ENCODE measurements at places on chromosomes 4 and X.

DNA sequence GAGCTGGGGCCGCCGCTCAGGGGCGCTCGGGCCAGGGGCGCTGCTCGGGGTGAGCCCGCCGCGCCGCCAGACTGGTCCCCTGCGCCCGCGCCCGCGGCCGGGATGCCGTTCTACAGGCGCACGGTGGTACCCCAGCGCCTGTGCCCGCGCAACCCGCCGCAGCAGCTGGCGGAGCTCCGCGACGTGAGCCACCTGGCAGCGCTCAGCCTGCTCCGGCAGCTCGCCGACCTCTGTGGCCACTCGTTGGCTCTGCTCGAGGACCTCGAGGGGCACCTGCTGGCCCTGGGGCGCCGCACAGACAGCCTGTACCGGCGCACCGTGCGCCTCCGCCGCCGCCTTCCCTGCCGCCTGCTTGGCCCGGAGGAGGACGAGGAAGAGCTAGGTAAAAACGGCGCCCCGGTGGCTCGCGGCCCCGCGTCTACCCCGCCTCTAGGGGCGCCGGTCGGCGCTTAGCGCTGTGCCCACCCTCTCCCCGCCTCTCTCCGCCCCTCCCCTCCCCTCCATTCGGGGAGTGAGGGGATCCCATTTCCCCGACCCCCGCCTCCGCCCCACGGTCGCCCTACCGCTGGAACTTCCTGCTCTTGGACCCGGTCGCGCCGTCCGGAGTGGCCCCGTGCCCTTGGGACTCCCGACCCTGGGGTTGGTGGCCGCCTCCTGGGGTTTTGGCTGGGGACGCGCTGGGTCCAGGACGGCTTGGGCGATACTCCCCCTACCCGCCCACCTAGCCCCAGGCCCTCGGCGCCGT lies 513 bp downstream of the NHSL2 start:
- no peak for DNase-seq

DNA sequence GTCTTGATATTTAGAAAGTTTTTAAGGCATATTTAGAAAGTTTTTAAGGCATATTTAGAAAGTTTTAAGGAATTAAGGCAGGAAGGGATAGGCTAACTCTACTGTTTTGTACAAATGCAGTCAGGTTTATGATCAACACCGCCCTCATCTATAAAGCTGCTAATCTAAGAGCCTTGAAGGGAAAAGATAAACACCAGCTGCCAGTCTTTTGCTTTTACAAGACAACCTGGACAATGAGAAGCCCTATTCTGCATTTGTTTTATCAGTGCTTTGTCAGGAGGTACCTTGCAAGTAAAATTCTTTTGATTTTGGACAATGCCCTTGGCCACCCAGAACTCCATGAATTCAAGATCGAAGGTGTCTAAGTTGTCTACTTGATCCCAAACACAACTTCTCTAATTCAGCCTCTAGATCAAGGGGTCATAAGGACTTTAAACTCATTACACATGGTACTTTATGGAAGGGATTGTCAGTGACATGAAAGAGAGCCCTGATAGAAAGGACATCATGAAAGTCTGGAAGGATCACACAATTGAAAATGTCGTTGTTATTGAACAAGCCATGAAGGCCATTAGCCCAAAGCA lies 39.8 kb downstream of the IL15 start:
- no peak for DNase-seq

GRCh38 chrX:1465286-1466231 lies 12.8 kb upstream of the ASMTL start:
- no peak for DNase-seq

DNA sequence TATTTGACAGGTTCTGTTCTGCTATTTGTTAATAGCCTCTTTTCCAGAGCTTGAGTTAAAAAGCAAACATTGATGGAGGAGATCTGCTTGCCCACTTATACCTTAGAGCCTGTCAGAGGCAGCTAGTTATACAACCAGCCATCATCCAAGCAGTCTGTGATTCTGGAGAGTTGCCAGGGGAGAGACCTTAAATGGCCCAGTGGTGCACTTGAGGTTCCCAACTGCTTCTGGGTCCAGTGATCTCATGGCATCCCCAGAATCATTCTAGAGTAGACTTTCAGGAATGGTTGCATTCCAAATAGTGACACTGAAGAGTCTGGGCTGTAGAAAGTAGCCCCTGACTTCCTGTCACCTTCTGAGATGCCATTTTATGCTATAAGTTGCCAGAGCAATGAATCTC lies 160.7 kb downstream of the FHIP1A start:
- DNase-seq: no peak

DNA sequence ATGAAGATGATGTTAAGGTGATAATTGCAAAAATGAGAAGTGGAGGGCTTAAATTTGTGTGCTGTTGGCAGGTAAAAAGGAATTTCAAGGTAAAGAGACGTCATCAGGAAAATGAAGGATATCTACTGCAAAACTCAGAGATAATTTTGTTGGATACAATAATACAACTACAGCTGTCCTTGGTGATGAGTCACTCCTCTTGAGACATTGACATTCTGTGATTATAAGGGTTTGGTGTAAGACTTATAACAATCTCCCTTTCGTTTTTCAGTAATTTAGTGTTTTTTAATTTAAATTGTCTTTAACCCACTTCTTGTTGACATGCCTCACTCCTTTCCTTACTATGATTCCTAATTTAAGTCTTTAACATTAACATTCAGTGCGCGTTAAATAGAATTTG lies 1074.1 kb upstream of the SLIT2 start:
- DNase-seq: no peak

- no peak for DNase-seq
These were observed 47.6 kb downstream of the GRK4 start for GRCh38 chr4:3010998-3011397.

DNA sequence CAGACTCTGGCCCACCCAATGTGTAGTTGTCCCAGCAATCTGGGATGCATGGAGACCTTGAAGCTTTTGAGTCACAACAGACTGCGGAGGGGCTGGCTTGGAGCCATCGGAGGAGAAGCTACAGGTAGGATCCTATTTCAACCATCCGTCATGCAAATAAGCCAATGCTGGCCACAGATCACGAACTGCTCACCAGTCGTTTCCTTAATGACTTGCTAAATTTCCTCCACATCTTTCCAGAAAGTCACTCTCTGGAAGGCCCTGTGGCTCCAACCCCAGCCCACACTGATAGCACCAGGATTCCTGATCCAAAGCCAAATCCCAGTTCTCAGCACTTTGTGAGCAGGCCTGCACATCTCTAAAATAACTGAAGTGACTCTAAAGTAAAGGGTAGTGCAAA lies 321.3 kb downstream of the RAB28 start:
- DNase-seq: no peak

DNA sequence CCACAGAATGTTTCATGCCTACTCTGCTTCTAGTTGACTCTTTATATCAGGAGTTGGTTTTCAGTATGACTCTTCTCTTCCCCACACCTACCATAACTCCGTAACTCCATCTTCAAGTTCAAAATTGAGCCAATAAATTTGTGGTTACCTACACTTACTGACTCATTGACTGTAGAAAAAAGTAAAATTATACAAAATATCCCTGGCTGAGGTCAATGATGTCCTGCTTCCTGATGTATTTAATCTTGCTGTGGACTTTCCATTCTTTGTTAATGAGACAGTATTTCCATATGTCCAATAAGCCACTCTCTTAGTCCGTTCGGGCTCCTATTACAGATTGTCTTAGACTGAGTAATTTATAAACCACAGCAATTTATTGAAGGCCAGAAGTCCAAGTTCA lies 9.9 kb upstream of the NLGN4X start:
- DNase-seq: no peak

- DNase-seq: no peak
These were observed 22.0 kb upstream of the TRPC3 start for GRCh38 chr4:121973816-121974215.

DNA sequence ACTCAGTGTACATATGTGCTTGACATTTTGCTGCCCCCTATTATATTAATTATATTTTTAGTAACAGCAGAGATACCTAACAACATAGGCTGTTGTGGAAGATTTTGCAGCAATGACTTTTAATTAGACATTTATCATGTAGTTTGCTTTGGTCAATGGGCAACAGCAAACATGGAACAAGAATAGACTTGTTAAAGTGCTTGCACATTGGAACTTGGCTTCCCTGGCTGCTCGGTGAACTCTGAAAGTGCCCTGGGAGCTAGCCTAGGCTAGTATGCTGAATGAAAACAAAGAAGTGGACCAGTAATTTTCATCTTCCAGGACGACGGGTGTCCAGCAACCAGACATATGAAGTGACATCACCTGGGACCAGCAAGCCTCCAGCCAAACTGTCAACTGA lies 1157.1 kb downstream of the ARAP2 start:
- no peak for DNase-seq

DNA sequence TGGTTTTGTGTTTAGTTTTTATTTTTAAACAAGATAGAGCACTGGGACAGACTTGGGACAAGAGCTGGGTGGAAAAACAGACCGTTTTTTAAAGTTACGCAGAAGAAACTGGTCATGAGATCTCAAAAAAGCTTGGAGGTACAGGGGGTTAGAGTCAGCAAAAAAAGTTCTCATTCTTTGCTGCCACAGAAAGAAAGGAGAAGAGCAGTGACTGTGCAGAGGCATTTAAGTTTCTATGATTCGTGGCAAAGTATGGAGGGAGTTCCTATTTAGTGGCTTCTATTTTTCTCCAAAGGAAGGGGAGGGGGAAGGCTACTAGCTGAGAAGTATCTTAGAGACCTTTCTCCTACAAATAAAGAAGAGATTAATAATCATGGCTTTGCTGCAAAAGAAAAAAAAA lies 68.3 kb downstream of the MANBA start:
- no peak for DNase-seq

GRCh38 chrX:105098201-105098600 lies 122.3 kb downstream of the TEX13A start:
- no peak for DNase-seq

DNA sequence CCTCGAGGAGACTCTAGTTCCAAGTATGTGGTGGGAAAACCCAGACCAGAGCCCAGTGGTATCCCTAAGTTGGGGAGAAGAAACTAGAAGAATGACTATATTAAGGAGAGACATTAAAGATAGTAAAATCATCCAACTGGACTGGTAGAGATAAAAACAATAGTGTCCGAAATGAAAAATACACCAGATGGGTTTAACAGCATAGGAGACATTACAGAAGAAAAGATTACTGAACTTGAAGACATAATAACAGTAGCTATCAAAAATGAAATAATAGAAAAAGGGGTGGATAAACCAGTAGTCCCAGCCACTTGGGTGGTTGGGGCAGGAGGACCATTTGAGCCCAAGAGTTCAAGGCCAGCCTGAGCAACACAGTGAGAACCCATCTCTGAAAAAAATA lies 31.9 kb downstream of the SMIM14 start:
- no peak for DNase-seq

- no peak for DNase-seq
These were observed 231.7 kb upstream of the TAPT1 start for GRCh38 chr4:16457944-16458343.

GRCh38 chr4:173478201-173478912 lies 51.7 kb downstream of the HAND2 start:
- no peak for DNase-seq

GRCh38 chr4:15400981-15401671 lies 26.7 kb upstream of the C1QTNF7 start:
- no peak for DNase-seq

DNA sequence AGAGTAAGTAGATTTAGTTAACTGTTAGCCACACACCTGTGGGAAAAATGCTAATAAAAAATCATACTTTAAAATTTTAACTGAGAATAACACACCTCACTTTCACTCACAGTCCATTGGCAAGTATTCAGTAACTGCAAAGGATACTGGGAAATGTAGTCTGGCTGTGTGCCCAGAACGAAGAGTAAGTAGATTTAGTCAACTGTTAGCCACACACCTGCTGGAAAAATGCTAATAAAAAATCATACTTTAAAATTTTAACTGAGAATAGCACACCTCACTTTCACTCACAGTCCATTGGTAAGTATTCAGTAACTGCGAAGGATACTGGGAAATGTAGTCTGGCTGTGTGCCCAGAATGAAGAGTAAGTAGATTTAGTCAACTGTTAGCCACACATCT lies 178.4 kb upstream of the NWD2 start:
- DNase-seq: no peak

Data from stimulated activated CD8-positive, alpha-beta memory T cell treated with anti-CD3 and anti-CD28 coated beads, Interleukin-7, amount 100 ng/mL, for 1 hour (primary cell).